ENCODE measurements at places on chromosomes 12 and 14.

DNA sequence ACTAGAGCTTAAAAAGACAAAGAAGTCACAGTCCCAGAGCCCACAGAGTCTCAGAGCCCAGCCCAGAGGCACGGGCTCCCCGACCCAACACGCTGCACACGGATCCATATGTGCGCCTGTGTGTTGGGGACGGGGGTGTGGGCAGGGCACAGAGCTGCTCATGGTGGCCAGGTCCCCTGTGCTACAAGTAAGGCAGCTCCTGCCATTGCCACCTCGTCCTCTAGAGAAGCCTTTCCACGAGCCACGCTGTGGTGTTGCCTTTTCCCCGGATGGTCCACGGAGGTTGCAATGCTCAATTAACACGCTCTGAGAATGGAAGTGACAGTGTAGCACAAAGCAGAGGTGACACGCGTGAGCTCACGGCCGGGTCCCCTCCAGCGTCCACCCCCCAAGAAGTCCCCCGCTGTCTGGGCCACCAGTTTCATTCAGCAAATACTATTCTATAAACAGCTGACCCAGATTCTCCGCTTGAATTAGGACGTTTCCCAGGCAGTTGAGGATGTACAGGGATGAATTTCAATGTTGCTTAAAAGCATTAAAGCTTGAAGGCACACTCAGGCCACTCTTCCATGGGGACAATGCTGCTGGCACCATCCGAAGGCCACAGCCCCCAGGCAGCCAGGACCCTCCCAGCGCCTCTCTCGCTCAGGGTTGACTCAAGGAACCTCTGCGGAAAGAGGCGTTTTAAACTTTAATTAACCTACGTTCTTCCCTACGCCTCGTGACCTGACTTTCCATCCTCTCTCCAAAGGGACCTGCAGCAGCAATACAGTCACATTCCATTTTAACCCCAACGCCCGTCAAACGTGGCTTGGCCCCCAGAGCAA, 22.7 kb upstream of the EIF5 start:
- DNase-seq, result no peak

- no peak for DNase-seq
Measured at GRCh38 chr14:50854521-50854920, 17.3 kb upstream of the ABHD12B start.

- peak; percentile 80 for DNase-seq
Measured at GRCh38 chr14:73758392-73759182, 44.4 kb upstream of the PNMA1 start.

DNA sequence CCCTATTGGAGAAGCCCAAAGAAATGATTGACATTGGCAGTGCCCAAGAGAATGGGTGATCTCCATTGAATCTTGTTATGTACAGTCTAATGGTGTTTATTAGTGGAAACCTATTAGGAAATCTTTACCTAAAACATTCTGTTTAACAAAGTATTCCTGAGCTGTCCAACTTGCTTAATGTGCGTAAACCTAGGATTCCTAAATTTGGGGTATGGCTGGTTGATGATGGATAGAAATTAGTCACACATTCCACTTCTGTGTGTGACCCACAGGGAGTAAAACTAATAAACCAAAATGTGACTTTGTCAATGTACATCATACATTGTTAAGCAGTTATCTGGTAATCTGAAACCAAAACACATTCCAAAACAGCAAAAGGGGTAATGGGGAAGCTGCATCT, 761.3 kb downstream of the FSCB start:
- no peak for DNase-seq

DNA sequence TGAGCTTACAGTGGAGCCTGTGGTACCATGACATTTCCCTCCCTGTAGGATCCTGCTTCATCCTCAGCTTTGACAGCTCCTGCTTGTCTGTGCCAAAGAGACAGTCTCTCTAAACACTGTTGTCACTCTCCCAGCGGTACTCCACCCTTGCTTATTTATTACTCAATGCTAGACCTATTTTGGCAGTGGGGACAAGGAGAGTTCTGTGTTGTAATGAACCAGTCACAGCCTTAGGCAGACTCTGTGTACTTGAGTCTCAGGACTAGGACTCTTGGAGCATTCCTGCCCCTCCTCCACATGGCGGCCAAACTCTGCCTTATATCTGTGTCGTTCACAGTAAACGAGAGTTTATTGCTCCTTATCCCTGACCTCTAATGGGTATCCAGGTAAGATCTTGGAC, 70.9 kb downstream of the PIK3C2G start:
- no peak for DNase-seq

GRCh38 chr14:88682495-88683114, 110.1 kb downstream of the EML5 start:
- no peak for DNase-seq

- DNase-seq, result no peak
Measured at GRCh38 chr14:100692859-100693558, 33.7 kb upstream of the DLK1 start.

GRCh38 chr14:58771016-58771415, 133.3 kb downstream of the DACT1 start:
- no peak for DNase-seq

GRCh38 chr14:73168691-73169090, 32.4 kb downstream of the PSEN1 start:
- no peak for DNase-seq

DNA sequence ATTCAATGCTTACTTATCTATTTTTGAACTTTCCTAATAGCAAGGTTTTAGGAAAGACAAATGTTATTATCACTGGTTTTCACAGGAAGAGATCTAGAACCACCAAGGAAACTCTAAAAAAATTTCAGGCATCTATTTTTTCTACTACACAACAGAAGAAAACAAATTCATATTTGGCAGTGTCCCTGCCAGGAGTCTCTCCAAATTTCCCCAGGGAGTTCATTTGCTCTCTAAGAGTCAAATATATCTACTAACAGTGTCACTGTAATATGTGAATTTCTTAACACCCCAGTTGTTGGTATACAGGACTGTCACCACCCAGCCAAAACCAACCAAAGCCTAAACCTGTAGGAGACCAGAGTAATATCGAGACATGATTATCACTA, 83.4 kb downstream of the STXBP6 start:
- no peak for DNase-seq

- DNase-seq, result no peak
Measured at GRCh38 chr12:77064896-77065360, 441 bp downstream of the E2F7 start.

DNA sequence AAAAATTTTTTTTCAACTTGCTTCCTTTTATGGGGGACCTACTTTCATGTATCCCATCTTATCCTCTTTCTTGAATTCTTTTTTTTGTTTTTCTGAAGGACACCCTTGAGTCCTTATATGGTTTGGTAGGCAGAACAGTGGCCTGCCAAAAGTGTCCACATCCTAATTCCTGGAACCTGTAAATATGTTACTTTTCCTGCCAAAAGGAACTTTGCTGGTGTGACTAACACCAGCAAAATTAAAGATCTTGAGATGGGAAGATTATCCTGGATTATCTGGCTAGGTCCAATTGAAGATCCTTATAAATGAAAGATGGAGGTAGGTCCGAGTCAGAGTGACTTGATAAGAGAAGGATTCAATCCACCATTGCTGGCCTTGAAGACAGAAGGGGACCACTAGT, 5.3 kb downstream of the NUBPL start:
- DNase-seq, result no peak

DNA sequence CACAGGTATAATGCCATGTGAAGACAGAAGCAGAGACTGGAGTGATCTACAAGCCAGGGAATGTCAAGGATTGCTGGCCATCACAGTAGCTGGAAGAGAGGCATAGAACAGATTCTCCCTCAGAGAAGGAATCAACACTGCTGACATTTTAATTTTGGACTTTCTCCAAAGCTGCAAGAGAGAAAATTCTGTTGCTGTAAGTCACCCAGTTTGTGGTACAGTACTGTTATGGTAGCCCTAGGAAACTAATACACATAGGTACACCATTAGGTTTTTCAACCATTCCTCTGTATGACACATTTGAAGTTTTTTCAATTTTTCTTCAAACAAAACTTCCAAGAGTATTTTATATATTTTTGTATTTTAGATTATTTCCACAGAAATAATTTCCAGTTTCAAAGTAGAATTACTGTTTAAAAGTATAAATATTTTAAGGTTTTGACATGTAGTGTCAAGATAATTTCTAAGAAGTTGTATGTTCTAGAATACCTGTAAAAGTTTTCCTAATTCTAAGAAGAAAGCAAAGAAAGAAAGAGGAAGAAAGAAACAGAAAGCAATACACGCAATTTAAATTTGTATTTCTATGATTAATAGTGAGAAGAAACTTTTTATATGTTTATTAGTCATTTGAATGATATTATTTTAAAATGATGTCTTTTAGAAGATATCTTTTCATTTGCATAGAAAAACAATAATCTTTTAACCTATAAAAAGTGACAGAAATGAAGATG, 64.9 kb upstream of the CATSPERB start:
- no peak for DNase-seq

DNA sequence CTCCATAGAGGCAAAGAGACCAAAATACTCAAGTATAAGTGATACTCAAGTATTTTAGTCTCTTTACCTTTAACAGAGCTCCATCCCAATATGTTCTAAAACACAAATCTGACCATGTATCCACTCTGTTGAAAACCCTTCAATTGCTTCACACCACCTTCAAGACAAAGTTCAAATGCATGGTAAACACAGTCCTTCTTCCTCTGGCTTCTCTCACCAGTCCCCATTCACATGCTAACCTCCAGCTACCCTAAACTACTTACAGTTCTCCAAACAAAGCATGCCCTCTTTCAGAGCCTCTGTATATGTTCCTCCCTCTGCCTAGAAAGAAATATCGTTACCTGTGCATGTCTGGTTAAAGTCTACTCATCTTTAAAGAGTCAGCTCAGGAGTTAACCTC, 100.2 kb downstream of the NUMB start:
- no peak for DNase-seq

DNA sequence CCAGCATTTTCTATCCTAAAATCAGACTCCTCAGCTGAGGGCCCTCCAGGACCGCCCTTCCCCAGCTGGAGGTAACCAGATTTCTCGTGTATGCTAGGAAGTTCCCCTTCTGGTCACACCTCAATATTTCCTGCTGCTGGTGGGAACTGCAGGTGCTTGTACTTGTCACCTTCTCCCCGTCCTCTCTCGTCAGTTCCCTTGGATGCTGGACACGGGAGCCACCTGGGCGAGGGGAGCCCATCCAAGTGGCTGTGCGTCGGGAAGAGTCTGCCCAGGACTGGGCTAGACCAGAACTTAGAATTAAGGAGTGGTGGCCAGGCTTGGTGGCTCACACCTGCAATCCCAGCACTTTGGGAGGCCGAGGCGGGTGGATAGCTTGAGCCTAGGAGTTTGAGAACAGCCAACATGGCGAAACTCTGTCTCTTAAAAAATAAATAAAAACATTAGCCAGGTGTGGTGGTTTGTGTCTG, 23.2 kb upstream of the KIF26A start:
- no peak for DNase-seq

GRCh38 chr12:100826323-100826722, 31.7 kb downstream of the ANO4 start:
- peak; percentile 46 for DNase-seq

- DNase-seq, result no peak
Measured at GRCh38 chr12:115953450-115953849, 324.0 kb downstream of the MED13L start.

GRCh38 chr14:59918824-59919569, 947 bp upstream of the LRRC9 start:
- peak; percentile 35 for DNase-seq

DNA sequence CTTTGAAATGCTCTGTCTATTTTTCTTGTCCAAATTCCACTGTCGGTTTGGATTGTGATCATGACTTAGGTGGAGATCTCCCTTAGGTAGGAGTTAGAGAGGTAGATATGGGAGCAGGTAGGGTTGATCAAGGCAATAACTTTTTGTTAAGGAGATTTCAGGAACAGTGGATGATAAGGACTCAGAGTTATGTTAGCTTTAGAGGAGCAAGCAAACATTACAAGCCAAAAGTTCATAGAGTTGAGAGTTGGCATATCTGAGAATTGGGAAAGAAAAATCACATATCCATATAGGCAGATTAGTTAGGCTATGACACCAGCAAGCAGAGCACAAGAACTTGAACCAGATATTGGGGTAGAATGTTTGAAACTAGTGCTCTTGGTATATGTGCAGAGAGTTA, 43.1 kb upstream of the C12orf75 start:
- DNase-seq, result no peak

- no peak for DNase-seq
Measured at GRCh38 chr12:64912516-64913255, 88.2 kb downstream of the TBC1D30 start.

DNA sequence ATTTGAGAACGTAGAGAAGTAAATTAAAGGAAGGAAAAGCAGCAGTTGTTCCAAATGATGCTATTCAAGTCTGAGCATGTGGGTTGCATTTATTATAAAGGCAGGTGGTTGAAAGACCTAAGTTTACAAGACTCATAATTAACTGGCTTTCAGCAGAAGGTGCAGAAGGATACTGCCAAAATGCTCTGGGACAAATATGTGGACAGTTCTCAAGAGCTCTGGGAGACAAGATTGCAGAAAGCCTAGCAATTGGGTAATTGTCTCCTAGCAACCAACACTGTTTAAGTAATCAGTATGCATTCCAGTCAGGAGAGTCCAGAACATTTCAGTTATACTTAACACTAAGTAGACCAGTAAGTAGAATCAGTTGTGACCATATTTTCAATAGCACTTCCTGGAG, 131.5 kb downstream of the GPR135 start:
- DNase-seq, result no peak

DNA sequence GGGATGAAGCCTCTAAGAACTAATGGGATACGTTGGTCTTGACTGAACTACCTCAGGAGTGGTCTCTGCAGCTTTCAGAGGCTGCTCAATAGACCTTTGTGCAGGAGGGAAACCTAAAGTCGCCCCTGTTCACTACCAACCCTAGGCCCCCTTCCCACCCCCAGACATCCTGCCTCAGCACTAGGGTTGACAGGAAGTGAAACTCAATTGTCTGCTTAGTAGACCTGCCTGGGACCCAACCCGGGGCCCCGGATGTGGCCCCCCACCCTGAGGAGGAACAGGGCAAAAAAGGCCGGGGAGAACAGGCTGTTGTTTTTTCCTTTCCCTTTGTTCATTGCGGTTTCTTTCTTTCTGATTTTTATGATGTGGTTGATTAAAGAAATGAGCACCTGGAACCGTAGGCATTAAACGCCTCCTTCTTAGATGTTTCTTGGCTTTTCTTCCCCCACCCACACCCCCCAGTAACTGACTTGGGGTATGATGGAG, 1.6 kb upstream of the DGKA start:
- peak; percentile 92 for DNase-seq

DNA sequence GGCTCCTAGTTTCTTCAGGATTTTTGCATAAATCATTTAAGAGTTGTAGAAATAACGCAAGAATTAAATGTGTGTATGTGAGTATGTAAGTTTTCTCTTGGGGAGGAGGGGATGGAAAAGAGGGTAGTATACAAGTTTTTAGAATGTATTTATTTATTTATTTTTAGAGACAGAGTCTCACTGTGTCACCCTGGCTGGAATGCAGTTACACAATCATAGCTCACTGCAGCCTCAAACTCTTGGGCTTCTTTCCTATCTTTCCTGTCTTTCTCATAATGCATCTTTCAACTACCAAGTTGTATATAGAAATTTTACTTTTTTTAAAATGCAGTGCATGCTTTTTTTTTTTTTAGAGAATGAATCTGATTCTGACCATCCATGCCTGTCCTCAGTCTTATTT, 269.0 kb upstream of the GARIN2 start:
- DNase-seq, result no peak

All from activated CD8-positive, alpha-beta T cell treated with anti-CD3 and anti-CD28 coated beads, Interleukin-2, amount 10 ng/mL, durations not matched to agents 7 days and 5 days (primary cell).